ENCODE measurements at places on chromosomes 3 and 15.

GRCh38 chr15:25228261-25228660 is 210.6 kb downstream of the UBE3A start:
- no peak for DNase-seq

DNA sequence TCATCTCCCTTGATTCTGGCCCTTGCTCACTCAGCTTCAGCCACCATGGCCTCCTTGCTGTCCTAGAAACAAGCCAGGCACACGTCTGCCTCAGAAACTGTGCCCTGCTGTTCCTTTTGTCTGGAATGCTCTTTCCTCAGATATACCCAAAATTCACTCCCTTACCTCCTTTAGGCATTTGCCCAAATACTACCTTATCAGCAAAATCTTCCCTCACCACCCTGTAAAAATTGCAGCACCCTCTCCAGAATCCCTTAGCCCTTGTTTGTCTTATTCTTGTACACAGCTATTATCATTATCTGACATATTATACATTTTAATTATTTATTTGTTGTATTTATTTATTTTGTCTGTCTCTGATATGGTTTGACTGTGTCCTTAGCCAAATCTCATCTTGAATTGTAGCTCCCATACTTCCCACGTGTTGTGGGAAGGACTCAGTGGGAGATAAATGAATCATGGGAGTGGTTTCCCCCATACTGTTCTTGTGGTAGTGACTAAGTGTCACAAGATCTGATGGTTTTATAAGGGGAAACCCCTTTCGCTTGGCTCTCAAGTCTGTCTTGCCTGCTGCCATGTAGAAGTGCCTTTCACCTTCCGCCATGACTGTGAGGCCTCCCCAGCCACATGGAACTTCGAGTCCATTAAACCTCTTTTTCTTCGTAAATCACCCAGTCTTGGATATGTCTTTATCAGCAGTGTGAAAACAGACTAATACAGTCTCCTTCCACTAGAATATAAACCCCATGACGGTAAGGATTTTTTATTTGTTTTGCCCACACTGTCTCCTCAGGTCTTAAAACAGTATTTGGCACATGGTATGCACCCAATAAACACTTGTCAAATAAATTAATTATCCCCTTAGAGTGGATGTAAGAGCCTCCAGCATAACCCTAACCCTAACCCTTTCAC is 60.0 kb upstream of the STT3B start:
- DNase-seq = peak; percentile 66

DNA sequence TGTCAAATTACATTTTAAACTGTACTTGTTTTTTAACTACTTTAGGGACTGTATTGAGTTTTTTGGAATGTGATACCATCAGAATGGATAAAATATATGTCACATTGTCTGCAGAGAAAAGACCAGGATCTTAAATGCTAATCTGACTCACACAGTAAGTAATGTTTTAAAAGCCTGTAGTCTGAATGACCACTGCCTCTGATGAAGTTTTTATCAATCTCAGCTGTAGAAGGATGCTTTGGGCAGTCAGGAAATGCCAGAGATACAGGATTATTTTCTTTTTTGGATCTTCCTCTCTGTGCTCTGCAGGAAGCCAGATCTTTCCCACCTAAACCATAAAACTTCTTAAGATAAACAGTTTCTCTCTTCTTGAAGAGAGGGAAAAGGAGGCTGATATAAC is 73.1 kb upstream of the PRTG start:
- DNase-seq = no peak

DNA sequence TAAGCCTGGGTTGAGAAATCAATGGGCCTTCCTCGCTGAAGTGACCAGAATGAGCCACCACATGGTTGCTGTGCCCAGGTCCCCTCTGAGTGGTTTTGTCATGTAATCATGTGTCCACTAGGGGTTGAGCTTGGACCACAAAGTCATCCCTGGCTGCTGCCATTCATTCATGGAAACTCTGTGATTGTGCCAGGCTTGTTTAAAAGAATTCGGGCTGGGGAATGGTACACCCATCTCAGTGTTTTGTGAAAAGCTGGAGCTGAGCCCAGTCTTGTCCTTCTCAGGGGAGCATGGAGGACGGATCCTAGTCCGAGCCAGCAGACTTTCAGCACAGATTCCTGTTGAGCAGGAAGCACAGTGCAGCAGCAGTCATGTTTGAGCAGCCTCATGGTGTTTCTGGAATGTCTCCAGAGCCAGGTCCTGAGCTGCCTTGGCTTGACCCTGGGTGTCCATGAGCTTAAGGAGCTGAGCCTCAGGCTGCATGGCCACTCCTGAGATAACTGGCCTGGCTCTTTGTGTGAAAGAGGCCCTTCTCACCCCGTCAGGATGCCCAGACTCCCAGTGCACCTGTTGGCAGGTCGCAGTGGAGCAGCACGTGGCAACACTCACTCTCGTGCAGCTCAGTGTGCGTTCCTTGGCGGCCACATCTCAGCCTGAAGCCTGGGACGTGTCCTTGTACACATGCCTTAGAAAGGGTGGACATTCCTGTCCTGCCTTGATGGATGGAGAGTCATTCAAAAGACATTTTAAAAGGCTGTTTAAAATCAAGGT is 260.3 kb upstream of the TPM1 start:
- DNase-seq = peak; percentile 31

GRCh38 chr3:18372786-18373405 is 52.2 kb downstream of the SATB1 start:
- peak; percentile 44 for DNase-seq

DNA sequence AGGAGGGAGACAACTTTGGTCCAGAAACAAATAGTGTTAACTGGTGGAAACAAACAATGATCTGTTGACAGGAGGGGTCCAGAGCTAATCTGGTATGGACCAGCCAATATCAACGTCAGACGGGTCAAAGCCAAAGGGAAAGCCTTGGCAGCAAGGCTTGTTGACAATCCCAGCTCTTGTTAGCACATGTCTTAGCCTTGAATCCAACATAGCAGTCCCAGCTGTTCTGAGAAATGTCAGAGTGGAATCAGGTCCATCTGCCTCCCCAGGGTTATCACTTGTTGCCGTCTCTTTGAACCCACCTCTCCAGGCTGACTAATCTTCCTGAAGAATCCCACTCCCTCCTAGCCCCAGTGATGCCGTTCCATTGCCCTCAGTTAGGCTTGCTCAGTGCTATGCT is 404.6 kb upstream of the MCTP2 start:
- no peak for DNase-seq

GRCh38 chr3:42516443-42516842 is 14.0 kb downstream of the VIPR1 start:
- DNase-seq = no peak

DNA sequence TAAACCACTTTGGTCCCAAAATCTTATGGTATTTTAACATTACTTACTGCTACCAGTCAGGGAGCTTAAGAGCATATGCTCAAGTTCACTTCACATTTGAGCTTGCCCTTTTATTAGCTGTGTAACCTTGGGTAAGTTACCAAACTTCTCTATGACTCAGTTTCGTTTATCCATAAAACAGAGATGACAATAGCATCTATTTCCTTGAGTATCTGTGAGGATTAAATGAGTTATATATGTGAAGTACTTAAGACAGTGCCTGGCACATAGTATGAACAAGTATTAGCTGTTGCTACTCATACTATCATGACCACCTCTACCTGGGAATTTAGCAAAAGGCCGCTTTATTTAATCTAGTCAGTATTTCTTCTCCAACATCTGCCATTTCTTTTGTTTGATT is 5.9 kb downstream of the ATOSA start:
- DNase-seq = no peak

DNA sequence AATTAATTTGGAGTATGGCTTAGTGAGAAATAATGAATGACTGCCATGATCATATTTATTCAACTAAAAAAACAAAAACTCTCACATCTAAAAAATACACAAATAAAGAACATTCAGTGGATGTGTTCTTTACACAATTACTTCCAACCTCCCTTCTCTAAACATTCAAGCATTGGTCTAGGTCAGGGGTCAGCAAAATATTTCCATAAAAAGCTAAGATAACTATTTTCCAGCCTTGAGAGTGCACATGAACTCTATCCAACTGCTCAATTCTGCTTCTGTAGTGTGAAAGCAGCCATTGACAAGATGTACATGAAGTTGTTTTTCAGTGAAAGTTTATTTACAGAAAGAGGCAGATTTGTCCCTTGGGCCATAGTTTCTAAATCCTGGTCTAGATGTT is 406.3 kb downstream of the MAGI1 start:
- DNase-seq = no peak

DNA sequence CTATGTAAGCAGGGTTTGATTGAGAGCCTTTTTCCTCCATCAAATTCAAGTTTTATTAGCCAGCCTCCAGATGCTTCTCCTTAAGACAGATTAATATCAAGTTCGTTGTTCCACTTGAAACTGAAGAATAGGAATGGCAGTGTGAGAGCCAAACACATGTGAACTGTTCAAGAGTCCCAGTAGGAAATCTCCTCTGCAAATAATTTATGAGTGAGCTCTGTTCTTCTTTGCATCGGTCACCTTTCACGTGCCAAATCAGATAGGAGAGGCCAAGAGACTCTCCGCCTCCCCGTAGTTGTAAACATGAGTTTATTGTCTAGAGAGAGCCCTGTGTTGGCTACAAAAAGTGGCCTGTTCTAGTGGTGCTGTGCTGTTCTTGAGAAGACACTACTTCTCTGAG is 372.1 kb upstream of the NR2F2 start:
- DNase-seq = no peak

GRCh38 chr3:39406368-39407258 is at the start of gene RPSA:
RPSA (plus strand) TSS chr3:39406720; CDS start chr3:39407654, 934 bp downstream.
- DNase-seq = peak; percentile 99

DNA sequence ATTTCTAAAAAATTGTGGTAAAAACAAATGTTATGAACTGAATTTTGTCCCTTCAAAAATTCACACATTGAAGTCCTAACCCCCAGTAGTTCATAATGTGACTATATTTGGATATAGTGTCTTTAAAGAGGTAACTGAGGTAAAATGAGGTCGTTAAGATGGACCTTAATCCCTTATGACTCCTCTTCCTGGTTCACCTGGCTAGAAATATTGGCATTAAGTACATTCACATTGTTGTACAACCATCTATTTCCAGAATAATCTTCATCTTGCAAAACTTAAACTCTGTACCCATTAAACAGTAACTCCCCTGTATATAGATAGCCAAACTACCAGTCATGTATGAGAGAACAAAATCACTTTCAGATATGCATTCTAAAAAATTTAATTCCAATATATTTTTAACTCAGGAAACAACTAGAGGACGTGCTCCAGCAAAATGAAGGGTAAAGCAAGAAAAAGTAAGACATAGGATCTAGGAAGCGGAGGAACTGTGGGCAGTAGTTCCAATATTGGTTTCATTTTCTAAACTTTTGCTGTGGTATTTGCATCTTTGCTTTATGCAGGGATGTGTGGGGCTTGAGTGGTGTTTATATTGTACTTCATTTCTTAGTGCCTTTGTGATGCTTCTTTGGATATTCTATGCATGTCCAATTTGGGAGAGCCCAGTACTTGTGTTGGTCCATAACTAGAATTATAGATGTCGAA is 36.7 kb upstream of the IL20RB start:
- no peak for DNase-seq

- DNase-seq = peak; percentile 53
Observed at GRCh38 chr3:112136959-112137693, 4.1 kb upstream of the GCSAM start.

DNA sequence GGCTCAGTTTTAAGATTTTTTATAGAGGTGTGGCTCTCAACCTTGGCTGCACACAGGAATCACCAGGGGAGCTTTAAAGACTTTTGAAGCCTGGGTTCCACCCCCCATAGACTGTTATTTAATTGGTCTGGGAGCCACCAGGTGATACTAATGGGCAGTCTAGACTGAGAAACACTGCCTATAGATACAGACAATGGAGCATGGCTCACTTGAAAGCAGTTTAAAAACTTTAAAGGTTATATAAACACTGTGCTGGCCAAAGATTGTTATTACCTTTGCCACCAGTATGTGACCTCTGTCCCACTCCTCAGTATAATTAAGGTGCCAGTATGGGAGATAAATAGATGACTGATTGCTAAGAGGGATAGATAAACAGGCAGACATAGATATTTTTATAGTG is 3.8 kb downstream of the GOLIM4 start:
- no peak for DNase-seq

DNA sequence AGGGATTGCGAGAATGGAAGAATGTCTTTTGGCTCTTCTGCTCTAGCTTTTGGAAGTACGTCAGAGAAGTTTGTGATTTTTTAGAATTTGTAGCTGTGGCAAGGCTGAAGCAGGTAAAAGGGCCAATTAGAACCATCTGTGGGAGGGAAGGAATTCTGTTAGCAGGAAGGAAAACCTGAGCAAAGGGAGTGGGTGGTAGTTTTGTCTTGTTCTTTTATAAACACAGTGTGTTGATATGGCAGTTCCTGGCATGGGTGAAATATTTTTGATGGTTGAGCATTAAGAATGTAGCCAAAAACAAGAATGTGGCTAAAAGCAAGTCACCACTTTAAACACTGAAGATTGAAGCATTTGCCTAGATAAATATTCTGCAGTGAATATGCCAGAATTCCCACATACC is 23.8 kb downstream of the DAG1 start:
- DNase-seq = no peak

DNA sequence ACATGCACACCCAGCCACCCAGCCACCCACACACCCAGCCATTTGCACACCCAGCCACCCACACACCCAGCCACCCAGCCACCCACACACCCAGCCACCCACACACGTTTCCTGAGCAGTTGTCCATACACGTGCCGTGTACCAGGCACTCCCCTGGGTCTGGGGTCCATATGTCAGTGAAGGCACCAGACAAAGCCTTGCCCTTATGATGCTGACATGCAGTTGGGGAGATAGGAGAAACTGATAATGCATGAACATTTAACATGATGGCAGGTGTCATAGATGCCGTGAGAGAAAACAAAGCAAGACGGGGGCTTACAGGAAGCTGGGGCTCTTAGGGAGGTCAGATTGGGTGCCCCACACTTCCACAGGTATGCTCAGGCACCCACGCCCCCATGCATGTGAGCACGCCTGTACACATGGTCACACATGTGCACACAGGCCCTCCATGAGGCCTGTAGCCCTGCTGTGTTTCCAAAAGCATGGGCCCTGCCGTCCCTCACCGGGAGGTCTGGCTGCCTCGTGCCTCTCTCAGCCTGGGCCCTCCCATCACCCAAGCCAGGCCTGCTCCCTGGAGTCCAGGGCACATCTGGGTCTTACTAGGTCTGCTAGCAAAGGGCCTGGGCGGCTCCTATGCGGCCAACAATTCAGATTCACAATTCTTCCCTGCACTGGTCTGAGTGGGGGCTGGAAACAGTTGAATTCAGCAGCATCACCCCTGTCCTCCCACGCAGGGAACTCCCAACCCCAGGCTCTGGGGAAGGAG is 3.6 kb upstream of the DNAJB8 start:
- no peak for DNase-seq

DNA sequence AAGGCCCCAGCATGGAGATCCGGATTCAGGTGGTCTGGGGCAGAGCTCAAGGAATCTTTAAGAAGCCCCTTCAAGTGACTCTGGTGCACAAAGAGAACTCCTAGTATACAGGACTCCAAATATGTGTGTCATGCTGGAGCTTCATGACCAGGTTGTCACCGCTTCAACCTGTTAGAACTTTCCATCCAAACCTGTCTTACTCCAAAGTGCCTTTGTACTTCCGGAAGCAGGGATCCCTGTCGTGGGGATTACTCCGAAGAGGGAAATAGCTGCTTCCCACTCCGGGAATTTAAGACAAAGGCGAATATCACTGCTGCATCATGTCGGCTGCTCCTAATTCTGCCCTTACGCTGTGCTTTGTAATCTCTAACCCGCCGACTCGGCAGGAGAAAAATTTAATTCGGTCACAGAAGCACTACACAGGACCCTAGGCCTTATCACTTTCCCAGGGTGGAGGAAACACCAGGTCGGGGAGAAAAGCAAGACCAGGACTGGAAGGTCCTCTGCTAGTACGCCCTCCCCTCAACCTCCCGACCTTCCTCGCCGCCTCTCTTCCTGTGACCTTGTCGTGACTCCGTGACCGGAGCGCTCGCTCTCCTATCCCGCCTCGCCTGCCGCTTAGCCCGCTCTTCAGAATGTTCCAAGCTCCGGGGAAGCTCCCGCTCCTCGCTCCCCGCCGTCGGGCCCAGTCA is 730 bp downstream of the HIGD1A start:
- DNase-seq = peak; percentile 50

All from activated CD4-positive, alpha-beta T cell treated with anti-CD3 and anti-CD28 coated beads, Interleukin-2, Interleukin-6, amounts not matched to agents 100 ng/mL and 50 ng/mL, durations not matched to agents 16 hours and 8 hours (primary cell).